ENCODE measurements at places on chromosomes 11 and 22.

- DNase-seq: no peak
These were observed 2.9 kb upstream of the SMIM38 start for GRCh38 chr11:69152733-69153421.

DNA sequence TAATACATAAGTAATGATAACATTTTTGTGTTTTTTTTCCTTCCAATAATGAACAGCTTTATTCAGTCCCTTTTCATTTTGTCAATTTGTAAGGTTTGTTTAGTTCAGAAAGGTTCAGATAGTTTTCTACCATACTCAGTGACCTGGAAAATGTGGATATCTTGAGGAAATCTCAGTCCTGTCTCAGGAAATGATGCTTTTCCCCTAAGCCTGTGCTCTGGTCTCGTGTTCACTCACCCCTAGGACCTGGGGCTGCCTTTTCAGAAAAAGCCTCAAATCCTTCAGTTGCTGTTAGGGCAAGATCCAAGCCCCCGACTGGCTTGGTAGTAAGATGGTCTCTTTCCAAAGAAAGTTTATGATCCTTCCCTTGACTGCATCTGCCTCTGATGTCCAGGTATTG, 21.8 kb downstream of the MS4A6A start:
- DNase-seq: no peak

DNA sequence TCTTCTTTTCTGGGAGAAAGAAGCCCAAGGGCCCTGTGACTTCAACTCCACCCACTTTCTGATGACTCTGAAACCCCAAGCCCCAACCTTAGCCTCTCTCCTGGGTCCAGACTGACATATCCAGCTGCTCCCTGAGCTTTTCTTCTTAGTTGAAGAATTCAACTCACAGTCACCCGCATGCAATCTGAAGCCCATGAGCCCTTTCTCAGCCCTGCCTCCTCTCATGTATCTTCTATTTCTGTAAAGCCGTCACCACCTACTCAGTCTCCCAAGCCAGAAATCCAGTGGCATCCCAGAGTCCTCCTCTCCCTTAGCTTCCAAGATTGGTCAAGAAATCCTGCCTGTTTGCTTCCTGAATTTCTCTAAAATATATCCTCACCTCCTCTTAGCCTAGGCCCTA, 7.1 kb upstream of the TMA7B start:
- DNase-seq: no peak

- no peak for DNase-seq
These were observed 18.8 kb upstream of the GRK3 start for GRCh38 chr22:25545672-25546071.
